ENCODE measurements at places on chromosomes 1 and 21.

GRCh38 chr1:29235955-29236711, at the start of gene PTPRU:
Gene PTPRU (plus strand): TSS chr1:29236522. CDS start chr1:29236645, 123 bp downstream.
- DNase-seq: no peak

GRCh38 chr21:41653954-41654491, 112.8 kb downstream of the RIPK4 start:
- no peak for DNase-seq

- DNase-seq: no peak
Observed at GRCh38 chr1:112504001-112504660, 4.6 kb upstream of the WNT2B start.

- DNase-seq: no peak
Observed at GRCh38 chr1:241957692-241958494, at the start of gene BECN2. Gene BECN2 (plus strand): TSS chr1:241957767. CDS start chr1:241957767, 0 bp downstream.

DNA sequence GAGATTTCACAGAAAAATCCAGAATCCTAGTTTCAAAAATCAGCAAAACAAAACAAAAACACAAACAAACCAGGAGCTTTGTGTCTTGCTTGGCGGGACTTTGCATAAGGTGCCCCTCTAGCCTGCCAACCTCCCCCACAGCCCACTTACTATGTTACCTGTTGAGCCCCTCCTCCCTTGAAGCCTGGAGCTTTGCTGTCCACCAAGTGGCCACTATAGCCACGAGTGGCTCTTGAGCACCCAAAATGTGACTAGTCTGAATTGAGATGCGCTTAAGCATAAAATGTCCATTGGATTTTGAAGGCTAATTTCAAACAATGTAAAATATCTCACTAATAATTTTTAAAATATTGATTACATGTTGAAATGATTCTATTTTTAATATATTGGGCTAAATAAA, 12.2 kb downstream of the TFAP2E start:
- no peak for DNase-seq

DNA sequence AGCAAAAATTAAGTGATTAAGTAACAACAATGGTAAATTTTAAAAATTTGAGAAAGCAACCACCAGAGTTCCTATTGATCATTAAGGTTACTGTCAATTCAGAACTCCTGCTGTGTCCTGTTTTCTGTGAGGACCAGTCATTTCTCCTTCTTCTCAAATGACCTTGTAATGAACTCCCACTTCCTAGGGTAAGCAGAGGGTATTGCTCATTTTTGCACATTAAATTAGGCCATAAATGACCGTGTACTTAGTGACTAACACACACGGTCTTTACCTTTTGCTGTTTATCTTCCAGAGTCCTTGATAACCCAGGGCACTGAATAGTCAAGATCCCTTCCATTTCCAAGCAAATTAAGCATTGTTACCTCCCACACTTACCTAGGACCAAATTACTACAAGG, 227.5 kb upstream of the LYPLAL1 start:
- no peak for DNase-seq

DNA sequence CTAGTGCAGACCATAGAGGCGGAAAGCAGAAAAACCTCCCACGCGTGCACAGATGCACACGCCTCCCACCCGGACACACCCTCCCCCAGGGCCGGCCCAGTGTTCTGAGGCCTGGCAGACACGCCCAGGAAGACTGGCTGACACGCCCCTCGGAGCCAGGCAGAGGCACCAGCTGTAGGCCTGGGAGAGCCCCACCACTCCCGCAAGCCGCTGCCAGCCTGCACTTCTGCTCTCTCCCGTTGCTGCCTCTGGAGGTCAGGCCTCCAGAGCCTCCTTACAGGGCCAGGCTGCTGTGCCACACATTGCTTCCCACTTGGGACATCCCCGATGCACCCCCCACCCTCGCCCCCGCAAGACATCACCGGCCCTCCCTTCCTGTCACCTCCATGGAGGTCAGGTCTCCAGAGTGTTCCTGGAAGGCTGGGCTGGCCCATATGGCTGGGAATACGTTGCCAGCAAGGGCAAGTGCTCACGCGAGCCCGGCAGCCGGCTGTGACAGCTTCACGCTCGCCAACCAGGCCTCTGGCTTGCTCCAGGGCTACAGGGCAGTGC, 40.4 kb downstream of the CASZ1 start:
- peak; percentile 10 for DNase-seq

GRCh38 chr1:58144698-58145270, 401.7 kb downstream of the OMA1 start:
- no peak for DNase-seq

GRCh38 chr1:145955436-145955835, 2.4 kb downstream of the LIX1L start:
- DNase-seq: no peak

GRCh38 chr1:202192770-202193613, 607 bp upstream of the LGR6 start:
- DNase-seq: no peak

DNA sequence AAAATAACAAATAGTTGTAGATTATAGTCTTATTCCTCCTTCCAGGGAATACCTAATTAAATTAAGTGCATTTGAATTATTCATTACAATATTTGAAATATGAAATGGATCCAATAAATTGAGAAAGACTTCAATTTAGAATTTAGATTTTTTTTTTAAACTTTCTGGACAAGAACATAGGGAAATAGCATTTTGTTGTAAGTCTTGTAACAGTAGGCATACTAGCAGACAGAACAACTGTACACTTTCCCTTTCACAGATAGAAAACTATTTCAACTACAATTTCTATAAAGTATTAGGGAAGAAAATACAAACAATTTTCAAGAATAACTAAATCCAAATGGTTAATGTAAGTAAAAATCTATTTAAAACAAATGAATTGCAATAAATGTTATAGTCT, 577.5 kb downstream of the USP25 start:
- DNase-seq: no peak

- DNase-seq: no peak
Observed at GRCh38 chr21:15751037-15751436, 21.3 kb downstream of the USP25 start.

- DNase-seq: no peak
Observed at GRCh38 chr1:51324251-51325010, 5.9 kb downstream of the TTC39A start.

DNA sequence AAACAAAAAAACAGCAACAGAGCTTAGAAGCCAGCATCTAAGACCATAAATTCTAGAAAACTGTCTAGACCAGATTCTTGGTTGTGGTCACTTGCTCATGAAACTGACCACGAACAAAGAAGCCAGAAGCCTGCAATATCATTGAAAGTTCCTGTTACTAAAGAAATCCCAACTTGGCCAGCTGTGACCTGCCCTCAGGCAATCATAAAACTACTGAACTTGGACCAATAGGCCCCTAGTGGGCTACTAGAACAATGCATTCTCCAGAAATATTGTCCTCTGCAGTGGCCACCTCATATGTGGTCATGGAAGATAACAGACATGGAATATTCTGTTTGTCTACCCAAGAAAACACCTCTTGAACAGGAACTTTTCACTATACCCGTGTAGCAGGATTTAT, 87.7 kb downstream of the SPATA17 start:
- DNase-seq: peak; percentile 73

- DNase-seq: no peak
Observed at GRCh38 chr1:61640531-61641530, 84.1 kb downstream of the TM2D1 start.

DNA sequence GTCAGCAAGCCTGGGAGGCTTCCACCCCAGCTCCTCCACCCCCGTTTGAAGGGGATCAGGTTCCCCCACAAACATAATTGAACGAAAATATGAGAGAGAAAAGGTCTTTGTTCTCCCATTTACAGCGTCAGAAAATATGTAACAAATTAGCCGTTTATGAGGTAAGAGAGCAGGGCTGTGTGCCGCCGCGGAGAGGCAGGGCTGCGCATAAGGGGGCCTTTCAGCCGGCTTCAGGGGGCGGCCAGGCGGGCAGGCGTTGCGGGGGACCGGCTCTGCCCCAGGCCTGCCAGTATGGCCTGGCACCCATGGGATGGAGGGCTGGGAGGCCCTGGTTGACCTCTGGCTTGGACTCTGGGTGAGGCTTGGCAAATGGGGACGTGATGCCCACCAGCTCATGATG, 179.3 kb downstream of the TRABD2B start:
- DNase-seq: no peak

GRCh38 chr1:44422161-44422560, 17.1 kb downstream of the RNF220 start:
- DNase-seq: no peak

GRCh38 chr1:58183286-58183685, 363.2 kb downstream of the OMA1 start:
- no peak for DNase-seq

GRCh38 chr1:13512472-13512871, 1.3 kb downstream of the LRRC38 start:
- no peak for DNase-seq

GRCh38 chr1:207892764-207893163, 18.2 kb downstream of the CD34 start:
- no peak for DNase-seq

Data from foreskin melanocyte (primary cell).